ENCODE measurements at places on chromosomes 12 and 14.
A peak's percentile ranks its signal among the peaks of the same experiment; 100 is the strongest.

DNA sequence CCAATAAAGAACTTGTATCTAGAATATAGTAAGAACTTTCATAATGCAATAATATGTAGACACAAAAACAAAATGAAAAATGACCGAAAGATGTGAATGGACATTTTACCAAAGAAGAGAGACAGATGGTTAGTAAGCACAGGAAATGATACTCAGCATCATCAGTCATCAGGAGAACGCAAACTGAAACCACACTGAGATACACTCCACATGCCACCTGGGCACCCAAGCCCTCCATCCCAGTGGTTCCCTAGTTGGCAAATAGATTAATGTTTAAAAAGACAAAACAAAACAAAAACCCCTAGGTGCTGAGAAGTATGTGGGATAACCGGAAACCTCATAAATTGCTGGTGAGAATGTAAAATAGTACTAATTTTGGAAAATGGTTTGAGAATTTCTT lies 26.8 kb upstream of the VPS33A start:
- DNase-seq: no peak

- peak; percentile 70 for DNase-seq
These were observed 6.8 kb downstream of the FAM161B start for GRCh38 chr14:73943083-73943482.

GRCh38 chr12:65695113-65695865 lies 129.0 kb upstream of the HMGA2 start:
- DNase-seq: peak; percentile 92

GRCh38 chr14:101253948-101254347 lies 307.3 kb upstream of the DIO3 start:
- DNase-seq: no peak

DNA sequence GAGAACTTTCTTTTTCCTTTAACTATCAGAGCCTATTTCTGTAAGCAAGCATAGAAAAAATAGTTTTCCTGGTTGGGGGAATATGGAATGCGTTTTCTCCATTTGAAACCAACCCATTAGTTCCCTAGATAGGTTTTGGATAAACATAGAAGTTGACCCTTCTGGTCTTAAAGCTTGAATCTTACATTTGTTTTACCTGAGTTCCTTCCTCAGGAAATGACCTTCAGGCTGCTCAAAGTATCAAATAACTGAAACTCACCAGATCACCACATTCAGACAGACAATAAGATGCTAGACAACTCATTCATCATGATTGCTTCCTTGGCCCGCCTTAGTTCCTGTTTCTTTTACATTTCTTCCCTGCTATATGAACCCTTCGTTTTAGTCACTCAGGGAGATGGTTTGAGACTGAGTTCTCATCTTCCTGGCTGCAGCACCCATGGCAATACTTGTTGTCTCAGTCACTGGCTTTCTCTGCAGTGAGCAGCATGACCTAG lies 52.2 kb downstream of the LRP6 start:
- no peak for DNase-seq

DNA sequence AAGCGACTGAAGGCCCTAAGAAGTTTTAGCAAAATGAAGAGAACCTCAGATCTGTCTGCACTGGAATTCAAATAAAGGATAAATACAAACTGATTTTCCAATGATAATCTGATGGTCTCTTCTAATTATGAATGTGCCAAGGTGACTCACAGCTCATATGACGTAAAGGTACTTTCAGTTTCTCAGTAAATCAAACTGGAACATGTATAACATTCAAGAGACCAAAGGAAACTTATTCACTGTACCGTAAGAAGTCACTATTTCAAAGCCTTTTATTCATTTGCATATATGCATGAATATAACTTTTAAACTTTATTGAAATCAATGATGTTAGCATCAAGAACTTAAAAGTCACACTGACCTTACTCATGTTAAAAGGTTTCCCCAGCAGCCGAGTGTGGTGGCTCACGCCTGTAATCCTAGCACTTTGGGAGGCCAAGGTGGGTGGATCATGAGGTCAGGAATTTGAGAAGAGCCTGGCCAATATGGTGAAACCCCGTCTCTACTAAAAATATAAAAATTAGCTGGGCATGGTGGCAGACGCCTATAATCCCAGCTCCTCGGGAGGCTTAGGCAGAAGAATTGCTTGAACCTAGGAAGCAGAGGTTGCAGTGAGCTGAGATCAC lies 52.2 kb downstream of the ATXN2 start:
- DNase-seq: no peak

Measured in HS-5 (cell line).